ENCODE measurements at places on chromosomes 12 and 14. TPM values are rescaled to one million over a fixed set of nuclear protein-coding genes. Genes with fewer than 3 reads are reported as not detected.

Gene MANSC1
- 37.3 TPM for total RNA-seq

GRCh38 chr14:21229821-21230220 lies 39.4 kb downstream of the HNRNPC start:
- DNase-seq: no peak

Gene PTCSC3
- total RNA-seq: not detected

GRCh38 chr12:13530966-13531365 lies 334.4 kb downstream of the EMP1 start:
- no peak for DNase-seq

DNA sequence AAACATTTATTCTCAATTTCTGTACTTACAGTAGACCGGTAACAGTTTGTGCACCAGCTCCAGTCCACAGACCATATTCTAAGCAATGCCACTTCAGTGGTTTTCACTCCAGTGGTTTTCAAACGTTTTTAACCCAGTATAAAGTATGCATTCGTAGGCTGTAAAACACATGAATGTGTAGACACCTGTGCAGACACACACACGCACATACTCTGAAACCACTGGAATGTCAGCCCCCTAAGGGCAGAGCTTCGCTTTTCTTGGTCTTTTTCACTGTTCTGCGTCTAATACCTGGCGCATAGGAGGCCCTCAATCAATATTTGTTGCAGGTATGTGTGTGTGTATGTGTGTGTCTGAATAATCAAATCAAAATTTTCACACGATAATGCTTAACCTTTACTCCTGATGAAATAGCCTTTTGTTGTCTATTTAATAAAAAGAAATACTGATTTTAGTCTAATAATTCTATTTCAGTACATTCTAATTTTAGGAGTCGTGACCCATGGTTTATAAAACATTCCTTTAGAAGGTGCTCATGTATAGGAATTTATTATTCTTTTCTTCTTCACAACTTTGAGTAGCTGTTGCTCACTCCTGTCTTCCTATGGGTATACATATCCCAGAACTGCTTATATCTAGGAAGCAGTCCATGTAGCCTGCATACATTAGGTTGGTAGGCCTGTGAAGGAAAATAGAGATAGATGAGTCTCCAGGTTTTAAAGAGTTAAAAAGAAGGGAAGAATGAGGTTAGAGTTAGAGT lies 73.6 kb upstream of the REP15 start:
- DNase-seq: no peak

Gene PLCZ1
- 0.66 TPM for total RNA-seq

Gene SNRNP35
- total RNA-seq: 28.3 TPM

DNA sequence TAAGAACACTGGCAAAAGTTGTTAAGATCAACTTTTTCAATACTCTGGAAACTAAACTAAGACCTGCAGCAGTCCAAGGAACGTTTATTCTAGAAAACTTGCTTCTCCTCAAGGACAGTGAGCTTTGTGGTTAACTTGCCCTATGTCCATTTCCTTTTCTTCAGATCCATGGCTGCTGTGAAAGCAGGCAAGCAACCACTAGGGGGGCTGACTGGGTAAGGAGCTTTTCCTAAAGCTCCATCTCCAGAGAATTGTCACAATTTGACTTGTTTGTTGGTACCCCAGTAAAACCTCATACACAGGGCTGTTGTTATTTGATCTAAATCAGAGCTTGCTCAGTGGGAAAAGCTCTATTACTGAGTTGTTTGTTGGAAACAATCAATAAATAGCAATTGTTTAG lies 10.1 kb upstream of the RPL10L start:
- no peak for DNase-seq

Gene ATG14
- 19.4 TPM for total RNA-seq

Gene RPGRIP1
- 2.3 TPM for total RNA-seq

- DNase-seq: no peak
Measured at GRCh38 chr14:103862393-103862782, 15.0 kb upstream of the PPP1R13B start.

Gene UNC79
- total RNA-seq: 0.21 TPM

DNA sequence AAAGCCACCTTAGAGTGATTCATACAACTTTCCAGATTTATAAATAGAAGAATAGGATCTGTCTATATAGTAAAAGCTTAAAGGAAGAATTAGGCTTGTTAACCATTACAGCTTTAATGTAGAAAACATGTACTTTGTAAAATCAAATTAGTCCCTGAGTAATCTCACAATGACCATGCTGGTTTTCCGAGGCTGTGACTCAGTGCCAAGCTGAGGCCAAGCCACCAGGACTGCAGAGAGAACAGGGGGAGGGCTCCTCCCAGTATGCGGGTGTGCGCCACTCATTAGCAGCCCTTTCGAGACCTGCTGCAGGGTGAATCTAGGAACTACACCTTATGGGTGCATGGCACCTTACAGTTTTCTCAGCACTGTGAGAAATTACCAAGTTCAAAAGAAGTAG lies 167.0 kb downstream of the EFCAB11 start:
- no peak for DNase-seq

- no peak for DNase-seq
Measured at GRCh38 chr12:55072083-55072482, 52.3 kb downstream of the NEUROD4 start.
